T1000 (cell line): ENCODE measurements at places on chromosomes 2 and 18.
A peak's percentile ranks its signal among the peaks of the same experiment; 100 is the strongest.

- DNase-seq: peak; percentile 82
Measured at GRCh38 chr2:109128048-109128615, 873 bp upstream of the SH3RF3 start.

DNA sequence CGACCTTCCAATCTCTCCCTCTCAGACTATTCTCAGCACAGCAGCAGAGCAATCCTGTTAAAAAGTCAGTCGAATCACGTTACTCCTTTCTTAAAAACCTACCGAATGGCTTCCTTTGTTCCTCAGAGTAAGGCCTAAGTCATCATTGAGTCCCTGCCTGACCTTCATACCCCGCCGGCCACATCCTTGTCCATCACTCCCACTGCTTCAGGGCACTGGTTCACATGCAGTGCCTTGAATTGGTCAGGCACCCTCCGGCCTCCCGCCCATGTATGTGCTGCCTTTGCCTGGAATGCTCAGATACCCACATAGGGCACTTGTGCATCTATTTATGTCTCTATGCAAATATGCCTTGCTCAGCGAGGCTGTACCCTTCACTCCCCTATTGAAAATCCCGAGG lies 206.4 kb downstream of the DLGAP1 start:
- no peak for DNase-seq

GRCh38 chr2:88090446-88091283 lies 23.0 kb downstream of the SMYD1 start:
- DNase-seq: no peak

- no peak for DNase-seq
Measured at GRCh38 chr2:241072151-241072550, 29.9 kb downstream of the MTERF4 start.

DNA sequence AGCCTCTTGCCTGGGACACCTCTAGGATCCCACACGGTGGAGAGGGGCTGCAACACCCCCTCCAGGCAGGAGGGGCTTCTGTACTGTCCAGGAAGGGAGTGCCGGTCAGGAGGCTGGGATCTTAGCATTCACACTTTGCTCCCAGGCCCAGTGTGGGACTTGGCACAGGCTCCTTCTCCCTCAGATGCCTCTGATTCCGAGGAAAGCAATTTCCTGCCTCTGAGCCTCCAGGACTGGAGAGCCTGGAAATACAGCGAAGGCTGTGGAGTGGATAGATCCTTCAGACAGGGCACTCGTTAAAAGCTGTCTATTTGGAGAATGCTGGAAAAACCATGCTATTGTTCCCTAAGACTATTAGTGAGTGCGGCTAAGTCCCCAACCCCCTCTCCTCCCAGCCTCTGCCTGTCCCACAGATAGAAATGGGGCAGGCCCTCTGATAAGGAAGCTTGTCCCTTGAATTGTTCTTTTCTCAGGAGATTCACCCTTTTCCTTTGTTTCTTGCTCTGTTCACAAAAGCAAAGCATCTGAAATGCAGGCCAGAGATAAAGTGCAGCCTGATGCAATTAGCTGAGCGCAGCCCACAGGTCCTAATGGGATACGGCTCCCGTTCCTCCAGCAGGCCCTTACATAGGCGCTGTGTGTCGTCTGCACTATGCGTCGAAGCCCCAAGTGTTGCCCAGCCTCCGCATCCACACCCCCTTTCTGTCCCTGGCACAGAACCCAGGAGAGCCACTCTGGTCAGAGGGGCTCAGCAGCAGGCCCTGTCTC lies 252.2 kb downstream of the KLHL29 start:
- DNase-seq: no peak

GRCh38 chr2:203971251-203971650 lies 34.7 kb downstream of the ICOS start:
- no peak for DNase-seq

- DNase-seq: no peak
Measured at GRCh38 chr18:23196119-23197007, 61.1 kb downstream of the CABLES1 start.

DNA sequence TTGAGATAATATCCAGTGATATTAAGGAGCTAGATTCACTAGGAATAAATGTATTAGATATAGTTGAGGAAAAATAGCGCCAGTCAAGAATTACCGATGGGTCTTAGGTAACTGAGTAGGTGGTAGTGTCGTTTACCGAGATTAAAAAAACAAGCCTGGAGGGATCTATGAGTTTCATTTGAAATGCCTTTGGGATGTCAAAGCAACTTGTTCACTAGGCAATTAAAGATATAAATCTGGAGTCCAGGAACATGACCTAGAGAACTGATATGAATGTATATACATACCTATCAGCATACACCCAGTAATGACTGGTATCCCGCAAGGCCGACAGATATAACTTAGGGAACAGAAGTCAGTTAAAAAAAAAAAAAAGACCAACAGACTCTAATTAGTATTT lies 29.2 kb upstream of the MAP4K3 start:
- no peak for DNase-seq

DNA sequence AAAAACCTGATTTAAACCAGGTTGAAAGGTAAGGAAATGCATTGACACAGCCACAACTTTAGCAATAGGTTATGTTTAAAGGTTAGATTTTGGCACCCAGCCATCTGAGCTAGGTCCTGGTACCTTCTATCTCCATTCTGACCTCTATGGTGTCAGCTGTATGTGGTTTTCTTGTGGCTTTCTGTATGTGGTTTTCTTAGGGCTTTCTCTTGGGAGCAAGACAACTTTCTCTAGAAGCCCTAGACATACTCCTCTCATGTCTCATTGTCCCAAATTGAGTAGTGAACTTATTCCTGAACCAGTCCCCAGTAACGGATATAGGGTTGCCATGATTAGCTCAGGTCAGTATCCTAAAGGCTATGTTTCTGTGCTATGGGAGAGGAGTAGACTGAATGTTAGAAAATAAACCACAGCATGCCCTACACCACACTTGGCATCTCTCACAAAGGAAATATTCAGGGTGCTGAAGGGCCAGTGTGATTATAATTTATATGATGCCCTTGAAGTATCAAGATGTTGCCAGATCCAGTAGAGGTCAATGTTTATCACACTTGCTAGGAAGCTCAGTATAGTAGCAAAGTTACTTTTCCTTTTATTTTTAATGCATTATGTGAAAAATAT lies 176.1 kb downstream of the CAPN13 start:
- no peak for DNase-seq

DNA sequence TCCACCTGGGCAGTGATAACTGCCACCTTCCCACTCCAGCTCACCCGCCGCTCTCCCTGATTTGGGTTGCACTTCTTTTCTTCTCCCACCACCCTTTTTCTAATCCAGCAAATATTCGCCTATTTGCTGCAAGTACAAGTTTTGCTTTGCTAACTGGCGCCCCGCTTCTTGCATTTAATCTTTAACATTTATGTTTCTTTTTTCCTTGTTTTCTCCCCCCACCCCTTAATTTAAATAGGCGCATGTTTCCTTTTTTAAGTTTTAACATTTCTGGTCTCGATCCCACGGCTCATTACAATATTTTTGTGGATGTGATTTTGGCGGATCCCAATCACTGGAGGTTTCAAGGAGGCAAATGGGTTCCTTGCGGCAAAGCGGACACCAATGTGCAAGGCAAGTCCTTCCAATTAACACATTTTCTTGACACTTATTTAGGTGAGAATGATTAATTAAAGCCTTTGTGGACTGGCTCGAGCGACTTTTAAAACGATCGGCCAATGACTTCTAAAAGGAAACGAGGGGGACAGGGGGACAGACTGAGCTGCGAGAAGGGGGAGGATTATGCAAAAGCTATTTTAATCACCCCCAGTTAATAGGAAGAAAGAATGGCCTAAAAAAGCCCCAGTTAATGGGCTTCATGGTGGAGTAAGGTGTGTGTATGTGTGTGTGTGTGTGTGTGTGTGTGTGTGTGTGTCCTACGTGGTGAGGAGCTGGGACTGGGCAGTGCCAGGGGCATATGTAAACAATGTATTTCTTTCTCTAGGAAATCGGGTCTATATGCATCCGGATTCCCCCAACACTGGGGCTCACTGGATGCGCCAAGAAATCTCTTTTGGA lies 1.6 kb downstream of the TBR1 start:
- DNase-seq: no peak

DNA sequence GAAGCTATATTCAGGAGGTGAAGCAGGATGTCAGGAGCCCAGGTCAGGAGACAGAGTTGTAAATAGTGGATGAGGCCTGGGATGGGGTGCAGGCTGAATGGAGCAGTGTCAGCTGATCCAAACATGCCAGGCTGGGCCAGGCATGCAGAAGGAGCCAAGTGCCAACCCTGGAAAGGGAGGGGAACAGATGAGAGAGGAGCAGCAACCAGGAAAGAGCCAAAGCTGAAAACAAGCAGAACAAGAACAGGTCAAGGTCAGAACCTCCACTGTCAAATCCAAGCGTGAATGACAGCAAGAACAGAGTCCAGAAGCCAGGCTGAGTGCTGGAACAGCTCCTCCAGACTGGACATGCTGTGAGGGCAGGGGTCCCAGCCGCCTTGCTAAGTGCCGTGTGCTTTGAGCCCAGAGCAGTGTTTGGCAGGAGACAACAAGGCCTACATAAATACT lies 49.2 kb upstream of the PPP1CB start:
- DNase-seq: no peak

GRCh38 chr18:51153659-51154371 lies 43.7 kb downstream of the MEX3C start:
- no peak for DNase-seq

GRCh38 chr2:57563015-57563414 lies 483.6 kb upstream of the VRK2 start:
- no peak for DNase-seq
